LNCaP clone FGC (cell line): ENCODE measurements at places on chromosomes 2 and 18.

GRCh38 chr2:85852937-85853498 lies 35.8 kb downstream of the ST3GAL5 start:
- DNase-seq: no peak

DNA sequence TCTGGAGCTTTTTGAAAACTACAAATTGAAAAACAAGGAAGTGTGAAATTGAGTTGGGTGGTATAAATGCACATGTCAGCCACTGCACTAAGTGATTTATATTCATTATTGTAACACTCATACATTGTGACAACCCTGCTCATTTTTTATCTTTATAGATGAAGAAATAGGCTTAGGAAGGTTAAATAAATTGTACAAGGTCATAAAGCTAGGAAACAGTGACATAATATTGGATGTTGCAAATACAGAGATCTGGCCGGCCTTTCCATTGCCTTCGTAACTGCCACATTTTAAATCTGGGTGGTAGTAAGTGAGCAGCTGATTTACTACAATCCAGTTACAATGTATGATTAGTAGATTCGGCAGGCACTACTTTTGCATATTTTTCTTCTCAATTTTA lies 76.6 kb upstream of the LPIN2 start:
- no peak for DNase-seq

GRCh38 chr2:36770542-36771287 lies 74.2 kb downstream of the VIT start:
- DNase-seq: no peak

- DNase-seq: no peak
Observed at GRCh38 chr2:46657042-46657504, 177.7 kb downstream of the TMEM247 start.

GRCh38 chr18:70634576-70635147 lies 345.8 kb downstream of the SOCS6 start:
- no peak for DNase-seq

DNA sequence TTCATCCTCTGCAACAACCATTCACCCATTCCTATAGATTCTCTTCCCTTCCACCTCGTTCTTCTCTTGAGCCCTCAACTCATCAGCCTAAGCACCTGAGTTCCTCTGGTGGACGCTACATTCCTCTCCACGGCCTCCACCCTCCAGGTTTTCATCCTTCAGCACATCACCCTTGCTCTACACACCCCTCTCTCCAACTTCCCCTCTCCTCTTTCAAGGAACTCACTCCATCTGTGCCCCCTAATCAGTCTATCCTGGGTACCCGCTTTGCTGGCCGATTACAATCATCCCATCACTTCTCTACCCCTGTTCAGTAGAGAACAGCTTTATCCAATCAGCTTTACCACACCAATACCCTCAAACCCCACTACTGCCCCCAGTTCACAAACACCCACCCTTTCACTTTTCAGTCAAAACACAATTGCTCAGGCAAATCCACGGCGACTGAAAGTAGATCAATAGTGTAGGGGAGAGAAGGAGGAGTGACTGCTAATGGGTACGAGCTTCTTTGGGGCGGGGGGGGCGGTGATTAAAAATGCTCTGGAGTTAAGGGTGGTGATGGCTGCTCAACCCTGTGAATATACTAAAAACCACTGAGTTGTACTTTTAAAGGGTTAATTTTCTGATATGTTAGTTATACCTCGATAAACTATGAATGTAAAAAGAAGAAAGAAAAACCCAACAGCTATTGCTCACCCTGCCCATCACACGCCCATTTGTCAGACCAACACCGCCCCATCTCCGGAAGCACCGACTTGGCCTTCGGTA lies 857 bp downstream of the DYM start:
- no peak for DNase-seq

- DNase-seq: no peak
Observed at GRCh38 chr18:58110398-58110797, 66.4 kb downstream of the NEDD4L start.

GRCh38 chr2:125516496-125517109 lies 1139.4 kb upstream of the GYPC start:
- DNase-seq: no peak

DNA sequence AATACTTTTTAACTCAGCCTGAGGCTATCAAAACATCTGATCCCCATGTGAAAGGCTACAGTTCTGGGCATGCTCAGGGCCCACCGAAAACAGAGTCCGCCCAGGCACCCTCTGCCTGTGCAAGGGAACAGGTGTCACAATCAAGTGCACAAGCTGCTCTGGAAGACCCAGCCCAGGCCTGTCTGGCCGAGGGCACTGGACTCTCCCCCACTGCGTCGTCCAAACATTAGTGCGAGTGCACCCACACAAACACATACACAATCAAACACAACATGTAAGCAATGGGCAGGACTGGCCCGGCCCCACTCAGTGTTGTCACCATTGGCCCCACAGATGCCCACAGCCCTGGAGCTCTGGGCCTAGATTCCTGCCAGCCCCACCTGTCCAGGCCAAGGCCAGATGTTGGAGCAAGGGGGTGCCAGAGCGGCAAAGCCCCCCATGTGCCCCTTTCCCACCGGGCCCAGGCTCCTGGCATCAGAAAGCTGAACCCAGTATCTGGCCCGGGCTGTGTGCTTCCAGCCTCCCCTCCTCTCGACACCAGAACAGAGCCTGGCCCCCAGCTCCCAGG lies 617 bp upstream of the ALPG start:
- no peak for DNase-seq

GRCh38 chr2:58194458-58194857 lies 46.7 kb downstream of the FANCL start:
- peak; percentile 23 for DNase-seq

DNA sequence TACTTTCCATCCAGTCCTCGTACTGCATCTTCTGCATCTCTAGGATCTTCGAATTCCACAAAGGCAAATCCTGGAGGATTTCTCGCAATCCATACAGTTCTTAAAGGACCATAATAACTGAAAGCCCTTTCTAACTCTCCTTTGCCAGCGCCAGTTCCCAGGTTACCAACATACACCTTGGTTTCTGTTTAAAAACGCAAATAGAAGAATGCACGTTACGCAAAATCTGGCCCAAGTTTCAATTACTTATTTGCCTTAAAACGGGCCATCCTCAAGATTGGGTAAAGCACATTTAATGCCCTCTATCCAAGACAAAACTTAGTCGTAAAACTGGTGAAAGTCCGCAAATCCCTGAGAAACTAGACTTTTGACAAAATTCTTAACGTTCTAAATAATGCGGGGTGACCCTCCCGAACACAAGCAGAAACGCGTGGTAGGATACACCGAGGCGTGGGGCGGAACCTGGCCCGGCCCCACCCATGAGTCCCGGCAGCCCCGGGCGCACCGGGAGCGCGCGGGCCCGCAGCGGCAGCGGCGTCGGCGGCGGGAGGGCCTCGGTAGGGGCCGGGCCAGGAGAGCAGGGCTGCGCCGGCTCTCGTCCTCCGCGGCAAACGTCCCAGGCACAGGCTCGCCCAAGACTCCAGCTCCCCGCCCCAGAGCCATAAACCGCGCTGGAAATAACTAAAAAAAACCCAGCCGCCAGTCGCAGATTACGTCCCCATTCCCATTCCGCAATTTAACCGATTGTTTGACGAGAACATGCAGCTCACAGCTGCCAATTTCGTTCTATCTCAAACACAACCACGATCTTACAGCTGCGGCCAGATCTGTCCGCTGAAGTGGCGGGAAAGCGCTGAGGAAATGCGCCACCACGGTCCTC lies 910 bp downstream of the SRSF7 start:
- no peak for DNase-seq

DNA sequence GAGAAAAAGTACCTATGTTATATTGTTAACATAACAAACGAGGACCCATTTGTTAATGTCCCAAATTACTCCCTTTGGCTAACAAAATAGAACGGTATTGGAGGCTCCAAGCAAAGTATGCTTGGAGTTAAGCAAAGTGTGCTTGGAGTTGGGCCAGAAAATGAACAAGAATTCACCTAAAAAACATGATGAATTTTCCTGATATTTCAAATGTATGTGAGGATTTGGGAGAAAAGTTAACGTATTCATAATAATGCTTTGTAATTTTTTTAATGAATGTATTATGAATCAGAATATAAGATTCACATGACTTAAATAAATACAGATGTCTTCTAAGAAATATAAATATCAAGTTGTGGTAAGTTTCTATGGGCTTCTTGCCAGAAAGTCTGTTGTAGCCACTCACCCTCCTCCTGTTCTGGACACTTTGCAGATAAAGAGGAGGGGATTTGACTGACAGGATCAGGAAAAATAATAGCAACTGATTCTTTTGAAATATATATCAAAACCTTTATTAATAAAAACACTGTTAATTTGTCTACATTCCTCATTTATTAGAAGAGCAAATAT lies 423.7 kb upstream of the MMADHC start:
- no peak for DNase-seq

DNA sequence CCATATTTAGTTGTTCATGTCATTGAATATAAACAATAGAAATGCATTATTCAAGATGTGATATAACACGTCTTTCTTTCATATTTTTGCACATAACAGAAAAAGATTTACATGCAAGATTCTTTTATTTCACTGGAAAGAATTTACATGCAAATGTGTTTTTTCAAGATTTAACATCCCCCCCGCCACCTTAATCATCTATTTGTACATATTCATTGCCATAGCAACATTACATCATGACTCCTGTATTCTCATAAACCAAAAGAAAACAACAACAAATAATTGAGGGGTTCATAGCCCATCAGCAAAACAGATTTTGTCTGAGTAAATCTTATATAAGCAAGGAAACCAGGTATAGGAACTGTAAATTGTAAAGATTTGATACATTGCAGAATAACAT lies 3.2 kb upstream of the ACVR1C start:
- DNase-seq: no peak

DNA sequence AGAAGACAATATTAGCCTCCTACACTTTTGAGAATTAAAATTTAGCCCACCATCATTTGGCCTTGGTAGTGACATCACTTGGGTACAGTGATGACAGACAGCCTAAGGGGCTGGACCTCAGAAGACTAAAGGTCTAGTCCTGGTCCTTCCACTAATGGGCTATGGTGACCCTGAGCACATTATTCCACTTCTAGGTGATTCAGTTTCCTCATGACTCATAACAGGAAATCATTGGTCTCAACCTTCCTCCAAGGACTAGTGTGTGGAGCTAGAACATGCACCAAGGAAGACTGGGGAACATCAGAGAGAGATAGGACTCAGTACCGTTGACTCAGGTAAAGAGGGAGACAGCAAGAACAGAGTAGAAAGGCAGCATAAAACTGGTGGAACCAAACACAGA lies 64.0 kb downstream of the TFCP2L1 start:
- no peak for DNase-seq

- no peak for DNase-seq
Observed at GRCh38 chr2:195535911-195536522, 121.0 kb upstream of the SLC39A10 start.

DNA sequence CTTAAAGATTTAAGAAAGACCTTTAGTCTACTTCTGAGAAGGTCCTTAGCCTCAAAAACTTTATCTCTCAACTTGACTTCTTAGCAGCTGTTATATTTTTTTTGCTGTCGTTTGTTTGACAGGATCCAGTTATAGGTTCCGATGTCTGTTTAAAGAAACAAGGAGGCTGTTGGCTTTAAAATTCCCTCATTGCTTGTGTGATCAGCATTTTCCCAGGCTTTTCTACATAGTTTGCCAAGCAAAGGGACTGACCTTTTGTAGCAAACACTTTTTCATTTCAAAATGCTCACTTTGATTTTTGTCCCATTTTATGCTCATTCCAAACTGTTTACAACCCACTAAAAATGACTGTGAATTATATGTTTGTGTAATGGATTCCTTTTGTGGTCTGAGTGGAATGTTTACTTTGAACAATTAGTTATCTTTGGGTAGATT lies 394.9 kb downstream of the ARHGAP15 start:
- DNase-seq: no peak

- DNase-seq: no peak
Observed at GRCh38 chr2:30584116-30584515, 137.1 kb downstream of the LCLAT1 start.

GRCh38 chr2:239392688-239393387 lies 8.0 kb downstream of the HDAC4 start:
- no peak for DNase-seq

DNA sequence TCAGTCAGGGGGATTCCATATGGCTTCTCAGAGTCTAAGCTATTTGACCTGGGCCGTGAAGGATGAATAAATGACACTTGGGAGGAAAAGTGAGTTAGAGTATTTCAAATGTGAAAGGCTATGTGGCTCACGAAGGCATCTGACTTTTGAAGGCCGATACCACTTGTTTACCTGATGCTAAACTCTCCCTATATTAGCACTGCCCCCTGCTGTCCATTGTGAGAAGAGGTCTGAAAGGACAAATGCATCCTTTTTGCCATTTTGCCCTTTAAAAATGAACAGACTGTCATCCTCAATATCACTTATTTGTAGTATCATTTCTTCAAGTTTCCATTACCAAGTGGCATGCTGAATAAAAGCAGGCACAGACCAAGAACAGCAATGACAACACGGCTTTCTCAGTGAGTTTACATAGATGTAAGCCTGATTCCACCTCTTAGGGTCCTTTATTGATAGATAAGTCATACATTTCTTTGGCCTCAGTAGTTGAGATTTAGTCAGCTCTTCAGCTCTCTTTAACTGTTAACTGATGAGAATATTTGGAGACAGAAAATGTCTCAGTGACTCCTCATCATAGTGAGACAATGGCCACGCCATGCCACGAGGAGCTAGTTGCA lies 40.1 kb downstream of the DOCK10 start:
- DNase-seq: peak; percentile 45

GRCh38 chr2:60838481-60838880 lies 42.9 kb upstream of the REL start:
- DNase-seq: no peak

- no peak for DNase-seq
Observed at GRCh38 chr2:133287709-133288108, 280.6 kb downstream of the NCKAP5 start.

- no peak for DNase-seq
Observed at GRCh38 chr2:38013158-38013752, 62.7 kb downstream of the CYP1B1 start.

- peak; percentile 6 for DNase-seq
Observed at GRCh38 chr2:230097424-230097823, 28.7 kb upstream of the SLC16A14 start.

- DNase-seq: no peak
Observed at GRCh38 chr2:98293931-98294687, 52.1 kb upstream of the CNGA3 start.

DNA sequence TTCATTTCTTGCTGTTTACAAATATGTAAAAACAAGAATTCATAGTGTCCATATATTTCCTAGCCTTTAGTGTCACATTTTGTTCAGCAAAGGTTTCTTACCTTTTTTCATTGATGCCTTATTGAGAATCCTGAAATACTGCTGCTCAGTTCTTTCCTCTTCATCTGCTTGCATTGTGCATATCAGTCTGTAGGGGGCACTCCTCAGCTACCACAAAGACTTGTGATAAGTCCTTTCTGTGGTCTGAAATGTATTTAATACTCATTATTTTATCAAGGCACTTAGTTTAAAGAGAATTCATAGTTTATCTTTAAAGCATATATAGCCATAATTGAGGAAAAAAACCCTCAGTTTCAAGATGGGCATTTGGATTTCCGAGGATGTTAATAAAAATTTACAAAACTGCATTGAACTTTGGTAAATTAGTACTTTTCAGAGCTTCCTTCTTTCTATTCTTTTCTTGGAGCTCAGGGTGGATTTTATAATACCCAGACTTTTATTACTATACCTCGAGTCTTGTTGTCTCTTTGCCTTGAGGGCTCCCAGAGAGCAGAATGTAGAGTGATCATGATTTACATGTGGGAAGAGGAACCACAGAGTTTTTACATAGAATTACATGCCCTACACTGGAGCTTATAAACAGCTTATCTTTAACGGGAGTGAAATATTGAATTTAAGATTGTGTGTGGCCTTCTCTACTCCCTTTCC lies 570.1 kb downstream of the PLCL1 start:
- DNase-seq: peak; percentile 19

GRCh38 chr2:57475391-57475790 lies 571.2 kb upstream of the VRK2 start:
- no peak for DNase-seq
